ENCODE measurements at places on chromosomes 3 and 15.

DNA sequence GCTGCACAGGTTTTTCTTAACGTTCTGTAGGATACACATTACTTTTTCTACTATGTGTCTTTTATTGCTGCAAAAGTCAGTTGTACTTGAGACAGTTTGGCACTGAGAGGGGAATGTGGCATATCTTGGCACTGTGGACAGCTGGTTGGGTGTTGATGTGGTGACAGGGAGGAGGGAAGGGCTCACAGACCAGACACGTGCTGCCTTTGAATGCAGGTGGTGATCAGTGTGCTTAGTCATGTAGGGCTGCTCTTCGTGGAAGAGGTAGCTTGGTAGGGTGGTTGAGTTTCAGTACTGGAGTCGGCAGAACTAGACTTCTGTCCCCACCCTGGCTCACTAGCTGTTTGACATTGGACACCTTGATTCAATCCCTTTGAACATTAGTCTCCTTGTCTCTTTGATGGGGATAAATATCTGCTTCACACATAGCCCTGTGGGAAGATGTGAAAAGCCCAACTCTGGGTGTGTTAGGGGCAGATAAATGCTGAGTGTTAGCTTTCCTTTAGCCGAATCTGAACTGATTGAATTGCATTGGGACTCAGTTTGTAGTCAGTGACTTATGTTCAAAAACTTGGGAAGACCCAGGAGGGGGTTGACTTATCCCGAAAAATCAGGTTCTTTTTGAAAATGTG is 108.4 kb downstream of the PTPRG start:
- DNase-seq = no peak

- no peak for DNase-seq
Observed at GRCh38 chr3:157247391-157247790, 87.4 kb upstream of the CCNL1 start.

GRCh38 chr3:138114431-138114918 is 933 bp downstream of the DZIP1L start:
- peak; percentile 28 for DNase-seq

DNA sequence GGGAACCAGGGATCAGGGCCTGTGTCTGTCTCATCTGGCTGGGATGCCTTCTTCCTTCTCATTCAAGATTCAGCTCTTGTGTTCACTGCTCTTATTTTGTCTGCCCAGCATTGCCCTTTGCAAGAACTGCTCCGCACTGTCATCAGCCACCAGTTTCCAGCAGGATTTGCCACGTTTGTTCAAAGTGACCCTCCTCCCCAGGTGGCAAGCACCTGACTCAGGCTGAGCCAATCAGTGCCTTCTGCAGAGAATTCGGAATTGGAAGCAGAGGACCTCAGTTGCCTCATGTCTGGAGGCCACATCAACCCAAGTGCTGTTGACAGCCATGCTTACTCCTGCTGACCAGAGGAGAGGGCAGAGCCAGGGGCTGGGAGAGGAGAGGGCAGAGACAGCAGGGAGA is 124.5 kb downstream of the SMAD6 start:
- no peak for DNase-seq

DNA sequence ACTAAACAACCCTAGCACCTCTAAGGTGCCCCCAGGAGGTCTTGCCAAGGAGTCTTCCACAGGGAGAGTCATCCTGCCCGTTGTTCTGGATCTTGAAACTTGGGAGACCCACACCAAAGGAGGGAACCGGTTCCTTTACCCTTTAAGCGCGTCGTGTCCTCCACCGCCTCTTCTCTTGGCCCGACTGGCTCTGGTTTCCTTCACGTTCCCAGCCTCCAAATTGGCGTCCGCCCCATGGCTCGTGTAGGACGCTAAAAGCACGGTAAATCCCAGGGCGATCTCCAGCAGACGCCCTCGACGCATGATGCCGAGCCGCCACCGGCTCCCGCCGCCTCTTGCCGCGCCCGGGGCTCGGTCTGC is 1.1 kb downstream of the FBN1 start:
- DNase-seq = peak; percentile 44

GRCh38 chr3:185313693-185314246 is 49.2 kb upstream of the MAP3K13 start:
- DNase-seq = no peak

DNA sequence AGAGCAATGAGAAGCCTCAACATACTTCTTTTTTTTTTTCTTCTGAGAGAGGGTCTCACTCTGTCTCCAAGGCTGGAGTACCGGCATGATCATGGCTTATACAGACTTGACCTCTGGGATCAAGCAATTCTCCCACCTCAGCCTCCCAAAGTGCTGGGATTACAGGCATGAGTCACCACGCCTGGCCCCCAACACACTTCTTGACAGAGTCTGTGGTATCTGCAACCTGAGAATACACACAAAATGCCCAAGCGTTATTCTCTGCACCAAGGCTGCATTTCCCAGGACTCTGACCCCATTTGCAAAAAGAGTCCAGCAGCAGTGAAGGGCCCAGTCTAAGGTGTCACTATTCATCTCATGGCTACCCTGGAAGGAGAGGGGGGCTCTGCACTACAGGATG is 42.7 kb upstream of the BLM start:
- DNase-seq = peak; percentile 24

- no peak for DNase-seq
Observed at GRCh38 chr15:92409006-92409405, 15.3 kb downstream of the ST8SIA2 start.

- DNase-seq = no peak
Observed at GRCh38 chr3:65595222-65596028, 443.3 kb downstream of the MAGI1 start.

DNA sequence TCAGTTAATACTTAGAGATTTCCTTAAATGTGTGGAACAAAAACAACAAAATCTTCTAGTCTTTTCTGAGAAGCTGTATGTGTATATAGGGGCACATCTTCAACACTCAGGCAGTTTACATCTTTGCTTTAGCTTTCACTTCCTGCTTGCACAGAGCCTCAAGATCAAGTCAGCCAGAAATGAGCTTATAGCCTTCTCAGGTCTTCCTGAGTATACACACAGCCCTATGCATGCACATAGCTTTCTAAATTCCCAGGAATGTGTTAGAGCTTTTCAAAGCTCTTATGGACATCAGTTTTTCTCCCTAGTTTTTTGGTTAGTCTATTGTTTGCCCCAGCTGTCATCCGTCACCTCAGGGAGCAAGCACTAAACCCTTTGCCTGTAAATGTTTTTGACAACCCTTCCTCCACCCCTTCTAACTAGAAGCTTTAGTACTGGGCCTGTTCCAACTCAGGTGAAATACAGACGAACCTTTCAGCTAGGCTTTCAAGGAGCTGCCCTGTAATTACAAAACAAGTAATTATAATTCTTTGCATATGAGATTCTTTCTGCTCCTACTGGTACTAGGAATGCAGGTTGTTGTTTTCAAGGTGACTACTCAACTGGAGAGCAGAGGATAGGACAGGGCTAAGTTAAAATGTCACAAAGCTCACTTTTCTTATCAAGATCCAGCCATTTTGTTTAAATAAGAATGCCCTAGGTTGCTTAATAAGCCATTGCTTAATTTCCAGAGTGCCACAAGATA is 22.6 kb upstream of the MTMR10 start:
- DNase-seq = no peak

DNA sequence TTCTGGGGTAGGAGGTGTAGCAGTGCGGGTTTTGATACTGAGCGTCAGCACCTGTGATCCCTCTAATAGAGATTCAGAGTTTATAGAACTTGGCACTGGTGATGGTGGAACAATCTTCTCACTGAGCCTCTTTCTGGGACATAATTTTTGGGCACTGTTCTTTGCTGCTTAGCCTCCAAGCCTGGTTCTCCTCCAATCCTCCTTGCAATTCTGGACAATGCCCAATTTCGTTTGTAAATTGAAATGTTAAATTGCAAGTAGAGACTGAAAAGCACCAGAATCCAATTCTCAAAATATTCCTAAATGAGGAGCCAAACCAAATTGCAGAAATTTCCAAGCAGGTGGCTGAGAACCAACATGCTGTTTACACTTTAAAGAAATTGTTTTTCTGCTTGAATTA is 149.8 kb upstream of the ABI3BP start:
- DNase-seq = no peak

DNA sequence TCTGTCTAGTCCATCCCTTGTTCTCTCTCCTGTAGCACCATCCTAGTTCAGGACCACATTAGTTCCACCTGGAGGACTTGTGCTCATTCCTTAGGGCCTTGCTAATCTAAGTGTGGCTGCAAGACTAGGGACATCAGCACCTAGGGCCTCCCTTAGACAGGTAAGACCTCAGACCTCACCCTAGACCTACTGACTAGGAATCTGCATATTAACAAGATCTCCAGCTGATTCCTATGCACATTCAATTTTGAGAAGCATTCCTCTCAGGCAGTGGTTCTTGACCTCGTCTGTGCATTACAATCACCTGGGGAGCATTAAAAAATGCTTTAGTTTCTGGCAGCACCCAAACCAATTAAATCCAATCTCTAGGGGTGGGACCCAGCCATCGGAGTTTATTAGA is 238.4 kb upstream of the RGMA start:
- no peak for DNase-seq

GRCh38 chr3:106117490-106117858 is 248.7 kb upstream of the CBLB start:
- no peak for DNase-seq

- DNase-seq = no peak
Observed at GRCh38 chr3:58025837-58026569, 17.8 kb downstream of the FLNB start.

DNA sequence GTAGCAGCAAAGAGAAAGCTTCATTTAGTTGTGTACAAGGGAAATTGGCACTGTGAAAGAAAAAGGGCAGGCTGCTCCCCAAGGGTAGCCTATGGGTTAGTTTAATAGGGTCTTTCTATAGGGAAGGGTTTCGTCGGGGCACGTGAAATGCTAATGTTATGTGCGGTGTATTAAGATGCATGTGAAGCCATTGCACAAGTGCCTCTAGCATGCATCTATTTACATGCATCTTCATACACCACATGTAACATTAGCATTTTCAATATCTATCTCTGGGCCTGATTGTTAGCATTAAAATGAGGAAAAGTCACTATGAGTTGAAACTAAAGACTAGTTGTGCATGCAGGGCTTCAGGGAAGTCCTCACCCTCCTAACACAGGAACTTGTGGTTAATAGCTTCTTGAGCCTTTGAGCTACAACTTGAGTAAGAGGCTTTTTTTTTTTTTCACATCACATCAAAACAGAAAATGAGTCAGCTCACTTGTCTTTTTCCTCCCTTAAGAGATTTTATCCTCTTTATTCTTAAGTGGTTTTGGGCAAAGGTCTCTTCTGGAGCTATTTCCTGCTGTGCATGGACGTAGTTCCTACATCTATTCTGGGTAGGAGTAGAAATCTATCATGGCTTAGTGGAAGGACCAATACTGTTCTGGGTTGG is 613.4 kb downstream of the ZPLD1 start:
- DNase-seq = no peak

- DNase-seq = peak; percentile 68
Observed at GRCh38 chr3:113829576-113830354, 8.8 kb upstream of the GRAMD1C start.

DNA sequence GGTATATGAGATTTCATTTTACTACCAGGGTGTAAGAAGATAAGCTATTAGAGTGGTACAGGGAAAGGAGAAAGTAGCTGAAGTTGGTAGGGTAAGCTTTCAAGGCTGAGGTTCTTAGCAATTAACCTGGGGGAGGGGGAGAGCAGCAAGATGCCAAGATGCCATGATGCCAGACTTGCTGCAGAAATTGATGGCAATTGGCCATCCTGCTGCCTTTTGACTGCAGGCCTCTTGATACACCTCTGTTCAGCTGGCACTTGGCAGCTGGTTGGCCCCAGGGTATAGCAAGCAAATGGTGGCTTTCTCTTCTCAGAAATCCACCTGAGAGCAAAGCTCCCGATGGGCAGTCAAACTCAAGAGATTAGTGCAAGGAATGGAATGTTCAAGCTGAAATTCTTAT is 21.4 kb upstream of the DPH6 start:
- DNase-seq = no peak

DNA sequence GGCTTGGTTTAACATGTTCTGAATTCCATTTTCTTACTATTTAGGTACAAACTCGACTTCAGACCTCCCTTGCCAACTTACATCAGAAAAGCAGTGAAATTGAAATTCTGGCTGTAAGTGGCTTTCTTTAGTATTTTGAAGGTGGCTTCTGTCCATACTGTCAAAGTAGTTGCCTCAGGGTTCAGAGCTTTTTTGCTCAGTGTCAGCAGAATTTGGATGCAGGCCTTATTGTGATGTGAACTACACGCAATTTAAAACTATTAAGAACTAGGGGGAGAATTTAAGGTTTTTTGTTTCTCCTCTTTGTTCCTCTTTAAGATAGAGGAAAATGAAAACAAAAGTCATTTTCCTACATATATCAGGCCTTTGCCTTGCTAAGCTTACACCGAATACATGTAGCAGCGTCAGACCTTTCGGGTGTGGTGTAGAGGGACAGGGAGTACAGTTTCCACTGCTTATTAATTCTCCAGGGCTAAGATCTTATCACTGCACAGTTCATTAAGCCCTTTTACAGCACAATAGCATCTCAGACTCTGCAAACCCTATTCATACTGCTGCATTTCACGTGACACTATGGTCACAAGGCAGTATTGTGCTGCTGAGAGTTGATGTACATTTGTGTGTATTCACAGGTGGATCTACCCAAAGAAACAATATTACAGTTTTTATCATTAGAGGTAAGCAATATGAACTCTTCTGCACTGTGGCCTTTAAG is 6.7 kb downstream of the SRP14 start:
- no peak for DNase-seq

- DNase-seq = no peak
Observed at GRCh38 chr3:152353578-152353977, 84.8 kb downstream of the MBNL1 start.

- no peak for DNase-seq
Observed at GRCh38 chr15:91909574-91909973, 56.1 kb downstream of the SLCO3A1 start.

- peak; percentile 39 for DNase-seq
Observed at GRCh38 chr3:39192490-39193092, at the start of gene XIRP1. Gene XIRP1, minus strand, starts transcription at chr3:39192595. Its CDS starts 3,150 bp downstream, at chr3:39189445.

DNA sequence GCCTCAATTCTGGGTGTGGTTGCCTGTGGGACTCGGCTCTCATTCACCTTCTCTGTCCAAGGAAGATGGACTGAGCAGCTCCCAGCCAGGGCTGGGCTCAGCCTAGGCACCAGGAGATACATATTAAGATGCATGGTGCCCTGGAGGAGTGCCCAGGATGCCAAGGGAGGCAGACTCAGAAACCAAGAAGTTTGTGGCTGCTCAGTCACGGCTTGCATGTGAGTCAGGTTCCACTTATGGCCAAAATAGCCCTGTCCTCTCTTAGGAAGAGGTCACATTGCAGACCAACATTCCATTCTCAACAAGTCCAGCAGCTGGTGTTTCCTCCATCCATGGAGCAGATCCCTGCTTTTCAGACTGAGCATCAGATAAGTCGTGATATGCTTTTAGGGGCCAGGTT is 21.8 kb downstream of the CDCP1 start:
- peak; percentile 92 for DNase-seq

All from fibroblast of mammary gland (primary cell).